ENCODE measurements at places on chromosomes 1 and 21.

GRCh38 chr1:66041654-66042053, 249.0 kb downstream of the PDE4B start:
- no peak for DNase-seq

- DNase-seq: no peak
Measured at GRCh38 chr1:244221991-244222390, 170.9 kb downstream of the ZBTB18 start.

GRCh38 chr1:175857756-175858155, 114.4 kb upstream of the TNR start:
- no peak for DNase-seq

- DNase-seq: no peak
Measured at GRCh38 chr1:180851995-180852887, 60.5 kb upstream of the KIAA1614 start.

- DNase-seq: no peak
Measured at GRCh38 chr1:5009376-5010065, 355.1 kb downstream of the AJAP1 start.

- no peak for DNase-seq
Measured at GRCh38 chr1:208167261-208167869, 76.8 kb downstream of the PLXNA2 start.

DNA sequence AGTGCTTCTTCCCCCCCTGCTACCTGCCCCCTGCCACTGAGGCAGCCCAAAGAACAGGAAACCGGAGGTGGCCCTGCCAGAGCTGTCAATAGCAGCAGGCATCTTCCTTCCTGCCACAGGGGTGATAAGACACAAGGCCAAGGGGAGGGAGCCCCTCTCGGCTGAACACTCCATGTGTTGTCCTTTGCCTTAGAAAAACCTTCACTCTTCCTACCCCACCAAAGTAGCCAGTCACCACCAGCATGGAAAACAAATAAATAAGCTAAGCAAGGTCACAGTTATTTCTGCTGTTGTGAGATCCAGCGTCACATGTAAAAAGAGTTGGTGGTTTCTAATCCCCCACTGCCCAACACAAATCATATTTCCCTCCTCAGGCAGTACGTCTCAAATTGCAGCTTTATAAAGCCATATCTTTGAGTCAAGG, 104.8 kb upstream of the DPT start:
- DNase-seq: no peak
